ENCODE measurements at places on chromosomes 5 and 9. TPM values are rescaled to one million over a fixed set of nuclear protein-coding genes. Genes with fewer than 3 reads are reported as not detected.

DNA sequence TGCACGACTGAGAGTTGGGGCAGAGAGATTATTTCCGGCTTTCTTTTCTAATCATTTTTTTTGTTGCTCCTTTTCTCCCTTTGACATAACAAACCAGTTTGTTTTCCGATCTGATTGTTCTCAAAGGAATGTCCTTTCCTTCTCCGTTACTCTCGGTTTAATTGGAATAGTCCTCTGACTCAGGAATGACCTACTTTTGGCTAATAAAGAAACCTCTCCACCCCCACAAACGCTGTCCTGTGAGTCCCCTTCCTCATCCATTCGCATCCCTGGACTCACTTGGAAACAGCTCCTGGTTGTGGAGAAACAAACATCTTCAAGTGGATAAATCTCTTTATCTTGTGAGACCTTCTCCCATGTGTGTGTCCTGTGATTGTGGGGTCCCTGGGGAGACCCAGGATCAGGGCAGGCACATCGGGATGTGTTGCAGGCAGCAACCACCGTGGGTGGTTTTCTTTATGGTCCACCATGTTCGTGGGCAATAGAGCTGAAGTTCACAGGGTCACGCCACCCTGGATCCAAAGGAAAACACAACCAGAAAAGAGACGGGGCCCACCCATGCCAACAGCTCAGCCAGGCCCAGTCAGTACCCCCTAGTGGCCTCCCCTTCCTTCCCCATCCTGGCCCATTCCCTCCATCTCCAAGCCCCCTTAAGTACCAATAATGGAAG, 45.2 kb upstream of the NEK6 start:
- peak; percentile 35 for DNase-seq

GRCh38 chr5:142316051-142316450, 8.8 kb downstream of the SPRY4 start:
- DNase-seq, result no peak

GRCh38 chr5:169764018-169764378, 126.9 kb downstream of the DOCK2 start:
- no peak for DNase-seq

DNA sequence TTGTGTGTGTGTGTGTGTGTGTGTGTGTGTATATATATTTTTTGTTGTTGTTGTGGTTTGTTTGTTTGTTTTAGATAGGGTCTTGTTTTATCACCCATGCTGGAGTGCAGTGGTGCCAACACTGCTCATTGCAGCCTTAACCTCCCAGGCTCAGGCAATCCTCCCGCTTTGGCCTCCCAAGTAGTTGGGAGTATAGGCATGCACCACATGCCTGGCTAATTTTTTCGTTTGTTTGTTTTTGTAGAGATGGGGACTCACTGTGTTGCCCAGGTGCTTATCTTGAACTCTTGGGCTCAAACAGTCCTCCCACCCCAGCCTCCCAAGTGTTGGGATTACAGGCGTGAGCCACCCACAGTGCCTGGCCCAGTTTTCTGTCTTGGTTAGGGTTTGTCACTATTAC, 77.3 kb downstream of the GAPVD1 start:
- no peak for DNase-seq

GRCh38 chr9:77779010-77779409, 130.9 kb upstream of the GNA14 start:
- DNase-seq, result no peak

DNA sequence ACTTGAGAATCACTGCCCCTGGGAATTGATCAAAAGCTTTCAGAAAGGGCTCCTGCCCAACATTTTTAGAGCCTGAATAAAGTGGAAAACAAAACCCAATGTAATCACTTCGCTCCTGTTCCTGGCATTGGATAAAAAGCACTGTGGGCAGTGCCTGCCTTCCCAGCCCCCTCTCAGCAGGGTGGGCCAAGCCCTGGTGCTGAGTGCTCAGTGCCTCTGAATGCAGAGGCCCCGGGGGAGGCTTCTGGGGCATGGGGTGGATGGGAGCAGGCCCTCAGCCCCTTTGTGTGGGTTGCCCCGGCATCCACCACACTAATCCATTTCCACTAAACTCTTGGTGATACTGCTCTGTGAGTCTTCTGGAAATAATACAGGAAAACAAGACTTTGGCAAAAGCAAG, 55.6 kb downstream of the CFAP90 start:
- no peak for DNase-seq

DNA sequence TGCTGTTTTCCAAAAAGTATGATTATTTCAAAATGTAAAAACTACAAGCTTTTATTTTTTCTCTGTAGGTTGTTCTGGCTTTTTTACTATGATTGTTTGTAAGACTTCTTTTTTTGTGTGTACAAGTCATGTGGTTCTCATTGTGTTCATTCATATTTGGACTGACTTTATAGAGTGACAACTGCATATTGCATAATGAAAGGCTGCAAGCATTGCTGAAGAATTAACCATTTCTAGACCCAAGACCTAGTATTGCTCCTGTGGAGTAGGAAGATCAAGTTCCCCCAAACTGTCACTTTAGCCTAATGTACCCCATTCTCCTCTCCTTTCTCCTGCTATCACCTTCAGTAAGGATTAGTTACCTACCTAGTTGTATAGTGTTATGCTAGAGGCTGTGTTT, 10.0 kb downstream of the MAP1B start:
- DNase-seq, result no peak

DNA sequence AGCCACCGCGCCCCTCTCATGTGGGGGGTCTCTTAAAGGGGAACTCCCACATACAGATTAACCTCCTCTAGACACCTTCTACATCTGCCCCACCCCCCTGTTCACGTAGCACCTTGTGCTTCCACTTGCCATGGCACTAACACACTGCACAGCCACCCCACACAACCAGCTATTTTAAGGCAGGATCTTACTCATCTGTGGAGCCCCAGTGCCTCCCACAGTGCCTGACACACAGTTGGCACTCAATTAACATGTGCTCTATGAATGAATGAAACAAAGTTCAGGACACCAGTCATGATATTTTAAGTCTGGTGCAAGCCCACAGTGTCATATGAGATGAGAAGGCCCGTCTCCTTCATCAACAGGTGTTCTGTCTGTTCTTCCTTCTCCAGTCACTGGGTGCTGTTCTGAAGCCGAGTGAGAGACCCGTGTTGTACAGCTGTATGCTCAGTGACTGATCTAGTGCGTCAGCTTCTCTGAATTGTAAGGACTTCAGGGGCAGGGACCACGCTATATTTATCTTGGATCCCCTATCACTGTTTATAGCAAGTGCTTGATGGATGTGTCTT, 149.1 kb downstream of the TLE1 start:
- no peak for DNase-seq

DNA sequence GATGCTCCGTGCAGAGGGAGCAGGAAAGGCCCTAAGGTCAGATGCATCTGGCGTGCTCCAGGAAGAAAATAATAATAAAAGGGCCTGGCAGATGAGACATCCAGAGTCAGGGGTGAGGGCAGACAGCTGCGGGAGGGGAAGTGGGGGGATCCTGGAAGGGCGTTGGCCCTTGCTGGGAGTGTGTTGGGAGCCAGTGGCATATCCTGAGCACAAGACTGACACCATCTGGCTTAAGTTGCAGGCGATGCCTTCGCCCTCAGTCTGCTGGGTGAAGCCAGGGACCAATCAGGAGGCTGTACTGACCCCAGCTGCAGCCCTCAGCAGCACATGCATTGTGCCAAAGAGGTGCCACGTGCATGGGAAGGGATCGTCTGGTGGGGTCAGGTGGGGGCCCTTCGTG, 3.8 kb downstream of the OR2V2 start:
- DNase-seq, result peak; percentile 61

- no peak for DNase-seq
These were observed 80.4 kb downstream of the LHFPL2 start for GRCh38 chr5:78568212-78568611.

- peak; percentile 76 for DNase-seq
These were observed 891 bp downstream of the IRX4 start for GRCh38 chr5:1881731-1882336.

Gene CENPK
- total RNA-seq, result 22.8 TPM

Gene TYRP1
- 0.57 TPM for total RNA-seq

Gene STC2
- 116 TPM for total RNA-seq
